ENCODE measurements at places on chromosomes 6 and 20. TPM values are rescaled to one million over a fixed set of nuclear protein-coding genes. Genes with fewer than 3 reads are reported as not detected.

TPMT gene
- total RNA-seq = 10.5 TPM

ZBP1 gene
- total RNA-seq = not detected

FOXQ1 gene
- not detected for total RNA-seq

CLPSL2 gene
- not detected for total RNA-seq

CALHM5 gene
- 4.8 TPM for total RNA-seq

TGM3 gene
- not detected for total RNA-seq

ENPP3 gene
- total RNA-seq = not detected
